ENCODE measurements at places on chromosomes 3 and 15.

DNA sequence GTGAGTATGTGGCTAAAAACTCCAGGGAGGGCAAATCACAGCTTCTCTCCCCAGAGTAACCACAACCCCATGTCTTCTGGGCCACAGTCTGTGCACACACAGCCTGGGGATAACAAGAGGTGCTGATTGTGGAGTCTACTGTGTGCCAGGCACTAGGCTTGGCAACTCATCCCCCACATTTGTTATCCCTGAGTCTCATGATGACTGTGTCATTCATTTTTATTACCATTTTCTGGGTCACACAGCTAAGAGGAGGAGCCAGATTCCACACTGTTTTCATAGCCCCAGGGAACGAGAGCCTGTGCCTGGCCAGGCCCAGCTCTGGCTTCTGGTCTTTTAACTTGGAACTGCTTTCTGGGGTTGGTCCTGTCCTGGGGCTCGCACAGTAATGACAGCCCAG is 34.5 kb downstream of the ESYT3 start:
- DNase-seq: no peak

GRCh38 chr3:84724877-84725276 is 233.9 kb upstream of the CADM2 start:
- DNase-seq: no peak

- no peak for DNase-seq
These were observed 51.8 kb downstream of the CHST2 start for GRCh38 chr3:143171141-143171980.

GRCh38 chr15:69475769-69476358 is 23.2 kb downstream of the RPLP1 start:
- peak; percentile 62 for DNase-seq

- DNase-seq: no peak
These were observed 227.2 kb upstream of the GOLIM4 start for GRCh38 chr3:168322941-168323340.

- DNase-seq: no peak
These were observed 44.8 kb upstream of the GNB5 start for GRCh38 chr15:52236013-52236412.

GRCh38 chr3:42684632-42685362 is 540 bp upstream of the KLHL40 start:
- no peak for DNase-seq

DNA sequence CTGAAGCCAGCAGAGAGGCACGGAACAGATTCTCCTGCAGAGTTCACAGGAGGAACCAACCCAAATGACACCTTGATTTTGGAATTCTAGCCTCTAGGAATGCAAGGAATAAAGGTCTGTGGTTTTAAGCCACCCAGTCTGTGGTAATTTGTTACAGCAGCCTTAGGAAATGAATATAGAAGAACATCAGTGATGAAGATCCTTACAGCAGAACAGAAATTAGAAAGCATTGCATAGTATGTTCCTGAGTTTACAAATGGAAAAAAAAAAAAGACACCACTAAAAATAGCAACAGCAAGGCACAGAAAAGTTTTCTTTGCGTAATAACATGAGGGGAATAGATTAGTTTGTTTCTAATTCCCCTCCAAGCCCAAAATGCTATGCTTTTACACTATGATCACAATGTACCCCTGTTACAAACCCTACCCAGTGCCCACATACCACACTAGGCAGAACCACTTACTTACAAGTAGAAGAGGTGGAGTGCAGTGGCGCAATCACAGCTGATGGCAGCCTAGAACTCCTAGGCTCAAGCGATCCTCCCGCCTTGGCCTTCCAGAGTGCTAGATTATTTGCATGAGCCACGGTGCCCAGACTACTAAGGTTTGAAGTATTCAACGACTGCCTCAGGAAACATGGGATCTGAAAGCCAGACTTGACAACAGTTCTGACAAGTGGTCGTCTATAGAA is 84.3 kb downstream of the SHQ1 start:
- no peak for DNase-seq

DNA sequence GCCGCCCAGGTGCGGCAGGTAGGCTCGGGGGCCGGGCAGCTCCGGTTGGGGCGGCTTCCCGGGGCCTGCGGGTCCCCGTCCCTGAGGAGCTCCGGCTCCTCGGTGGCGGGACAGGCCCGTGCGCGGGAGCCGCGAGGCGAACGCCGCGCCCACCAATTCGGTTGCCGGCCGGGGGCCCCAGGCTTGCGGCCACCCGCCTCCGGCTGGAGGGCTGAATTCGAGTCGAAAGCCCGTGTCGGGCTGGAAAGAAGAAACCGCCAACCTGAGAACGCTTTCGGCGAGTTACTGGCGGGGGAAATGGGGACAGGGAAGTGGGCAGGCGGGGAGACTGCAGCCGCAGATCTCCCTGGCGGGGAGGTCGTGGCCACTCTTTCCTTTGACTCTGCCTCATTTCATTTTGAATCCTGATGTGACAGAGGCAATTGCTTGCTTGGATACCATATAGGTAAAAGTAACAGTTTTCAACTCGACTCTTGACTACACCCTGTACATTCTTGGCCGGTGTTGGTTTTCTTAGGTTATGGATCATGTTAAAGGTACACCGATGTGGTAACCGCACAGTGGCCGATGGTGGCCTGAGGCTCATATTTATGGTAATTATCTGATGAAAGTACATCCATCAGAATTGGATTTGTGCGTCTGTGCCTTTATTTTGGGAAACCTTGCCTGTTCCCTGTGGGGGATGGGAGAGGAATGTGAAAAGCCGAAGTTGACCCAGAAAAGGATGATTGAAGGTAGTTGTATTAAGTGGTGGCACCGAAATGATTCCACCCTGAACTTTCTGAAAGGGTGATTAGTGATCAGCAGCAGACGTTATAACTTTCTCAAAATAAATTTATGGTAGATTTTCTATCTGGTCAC is 1.7 kb downstream of the B3GNT5 start:
- peak; percentile 84 for DNase-seq

- no peak for DNase-seq
These were observed 122.2 kb upstream of the SLC24A5 start for GRCh38 chr15:47998619-47999019.

- DNase-seq: no peak
These were observed 732 bp upstream of the CRTC3 start for GRCh38 chr15:90529011-90529370.
